CD8-positive, alpha-beta memory T cell (primary cell): ENCODE measurements at places on chromosomes 6 and 20. TPM values are rescaled to one million over a fixed set of nuclear protein-coding genes. Genes with fewer than 3 reads are reported as not detected.

GRCh38 chr6:107489636-107490565, at the start of gene SOBP:
Gene SOBP (plus strand): TSS chr6:107490117. CDS start chr6:107490617, 500 bp downstream.
- H3K36me3 ChIP-seq = no peaks in the 10 kb centered on the region
- H3K4me1 ChIP-seq = peaks cover 26% of the 10 kb centered on the region
- H3K27me3 ChIP-seq = peaks cover 56% of the 10 kb centered on the region
- H3K27ac ChIP-seq = no peak within 1 kb of the TSS

DNA sequence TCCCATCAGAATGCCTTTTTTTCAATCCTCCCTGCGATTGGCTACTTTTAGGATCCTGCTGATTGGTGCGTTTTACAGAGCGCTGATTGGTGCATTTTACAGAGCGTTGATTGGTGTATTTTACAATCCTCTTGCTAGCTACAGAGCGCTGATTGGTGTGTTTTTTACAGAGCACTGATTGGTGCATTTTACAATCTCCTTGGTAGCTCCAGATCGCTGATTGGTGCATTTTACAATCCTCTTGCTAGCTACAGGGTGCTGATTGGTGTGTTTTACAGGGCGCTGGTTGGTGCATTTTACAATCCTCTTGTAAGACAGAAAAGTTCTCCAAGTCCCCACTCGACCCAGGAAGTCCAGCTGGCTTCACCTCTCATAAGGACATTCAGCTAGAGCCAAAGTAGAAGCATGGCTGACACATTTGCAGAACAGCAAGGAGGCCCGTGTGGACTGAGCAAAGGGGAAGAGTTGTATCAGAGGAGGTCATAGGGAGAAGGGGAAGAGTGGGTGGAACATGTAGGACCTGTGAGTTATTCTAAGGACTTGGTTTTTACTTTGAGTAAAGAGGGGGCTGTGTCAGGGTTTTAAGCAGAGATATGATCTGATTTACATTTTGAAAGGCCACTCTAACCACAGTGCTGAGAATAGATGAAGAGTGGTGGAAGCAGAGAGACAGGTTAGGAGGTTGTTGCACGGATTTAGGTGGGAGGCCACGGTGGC, 2.6 kb downstream of the ALDH5A1 start:
- H3K4me1 ChIP-seq = peaks cover 19% of the 10 kb centered on the region
- H3K36me3 ChIP-seq = peaks cover 4% of the 10 kb centered on the region
- H3K27me3 ChIP-seq = no peaks in the 10 kb centered on the region
- peak; percentile 5 for DNase-seq
- H3K4me3 ChIP-seq = no peak overlapping the region

DNA sequence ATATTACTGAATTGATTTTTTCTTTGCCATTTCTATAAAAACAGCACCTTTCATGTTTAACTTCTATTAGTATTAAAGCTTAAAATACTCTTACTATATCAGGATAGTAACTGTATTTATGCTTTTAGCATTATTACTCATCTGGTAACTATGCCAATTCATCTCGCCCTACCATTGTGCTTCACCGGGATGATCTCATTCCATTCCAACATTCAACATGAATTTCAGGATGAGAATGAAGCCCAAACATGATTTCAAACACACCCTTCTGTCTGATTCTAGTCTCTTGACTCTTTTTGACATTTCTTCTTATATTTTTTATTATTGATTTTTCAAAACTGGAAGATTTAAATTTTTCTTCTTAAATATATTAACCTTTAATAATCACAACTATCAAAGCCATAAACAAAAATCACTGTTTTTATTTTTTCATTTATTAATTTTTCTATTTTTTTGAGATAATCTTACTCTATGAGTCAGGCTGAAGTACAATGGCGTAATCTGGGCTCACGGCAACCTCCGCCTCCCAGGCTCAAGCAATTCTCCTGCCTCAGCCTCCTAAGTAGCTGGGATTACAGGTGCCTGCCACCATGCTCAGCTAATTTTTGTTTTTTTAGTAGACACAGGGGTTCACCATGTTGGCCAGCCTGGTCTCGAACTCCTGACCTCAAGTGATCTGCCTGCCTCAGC, 46.7 kb downstream of the GJA1 start:
- DNase-seq = no peak
- no peaks in the 10 kb centered on the region for H3K4me1 ChIP-seq
- no peaks in the 10 kb centered on the region for H3K36me3 ChIP-seq
- H3K4me3 ChIP-seq = no peak overlapping the region
- H3K27me3 ChIP-seq = no peaks in the 10 kb centered on the region
- H3K27ac ChIP-seq = no peak overlapping the region

- H3K27ac ChIP-seq = no peak overlapping the region
- DNase-seq = no peak
- H3K4me1 ChIP-seq = no peaks in the 10 kb centered on the region
- no peak overlapping the region for H3K4me3 ChIP-seq
Observed at GRCh38 chr6:122657601-122658000, 47.4 kb downstream of the PKIB start.

Gene MYMX
- total RNA-seq = not detected

GRCh38 chr6:165889636-165890403, 226.8 kb upstream of the PDE10A start:
- no peak overlapping the region for H3K27ac ChIP-seq
- H3K27me3 ChIP-seq = no peaks in the 10 kb centered on the region
- H3K4me3 ChIP-seq = no peak overlapping the region

GRCh38 chr6:33744001-33744848, 2.5 kb downstream of the IP6K3 start:
- no peaks in the 10 kb centered on the region for H3K4me1 ChIP-seq
- no peaks in the 10 kb centered on the region for H3K36me3 ChIP-seq
- H3K4me3 ChIP-seq = no peak overlapping the region
- no peak overlapping the region for H3K27ac ChIP-seq

- H3K4me3 ChIP-seq = no peak overlapping the region
- H3K27ac ChIP-seq = no peak overlapping the region
Observed at GRCh38 chr6:41228616-41229015, 467 bp downstream of the TREML4 start.

GRCh38 chr6:121780325-121781321, 345.2 kb downstream of the GJA1 start:
- no peak overlapping the region for H3K4me3 ChIP-seq
- no peak overlapping the region for H3K27ac ChIP-seq
- DNase-seq = no peak
- no peaks in the 10 kb centered on the region for H3K27me3 ChIP-seq
- no peaks in the 10 kb centered on the region for H3K4me1 ChIP-seq

DNA sequence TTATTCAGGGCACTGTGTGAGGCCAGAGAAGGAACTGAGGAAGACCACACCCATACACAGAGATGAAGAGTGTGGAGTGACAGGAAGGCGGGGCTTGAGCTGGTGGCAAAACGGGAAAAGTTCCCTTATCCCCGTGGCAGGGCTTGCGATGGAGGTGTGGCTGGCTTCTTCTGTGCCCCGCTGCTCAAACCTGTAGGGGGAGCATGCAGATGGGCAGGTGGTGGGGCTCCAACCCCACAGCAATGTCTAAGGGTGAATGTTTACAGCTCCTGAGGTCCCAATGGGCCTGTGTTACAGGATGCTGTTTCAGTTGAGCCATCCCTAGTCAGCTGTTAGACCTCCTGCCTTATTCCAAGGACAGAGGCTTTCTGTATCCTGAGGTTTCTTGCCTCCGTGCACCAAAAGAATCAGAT, 105.9 kb downstream of the LY86 start:
- H3K27me3 ChIP-seq = no peaks in the 10 kb centered on the region
- H3K4me1 ChIP-seq = no peaks in the 10 kb centered on the region
- no peak overlapping the region for H3K27ac ChIP-seq
- H3K36me3 ChIP-seq = no peaks in the 10 kb centered on the region
- no peak overlapping the region for H3K4me3 ChIP-seq

Gene TCF15
- not detected for total RNA-seq

DNA sequence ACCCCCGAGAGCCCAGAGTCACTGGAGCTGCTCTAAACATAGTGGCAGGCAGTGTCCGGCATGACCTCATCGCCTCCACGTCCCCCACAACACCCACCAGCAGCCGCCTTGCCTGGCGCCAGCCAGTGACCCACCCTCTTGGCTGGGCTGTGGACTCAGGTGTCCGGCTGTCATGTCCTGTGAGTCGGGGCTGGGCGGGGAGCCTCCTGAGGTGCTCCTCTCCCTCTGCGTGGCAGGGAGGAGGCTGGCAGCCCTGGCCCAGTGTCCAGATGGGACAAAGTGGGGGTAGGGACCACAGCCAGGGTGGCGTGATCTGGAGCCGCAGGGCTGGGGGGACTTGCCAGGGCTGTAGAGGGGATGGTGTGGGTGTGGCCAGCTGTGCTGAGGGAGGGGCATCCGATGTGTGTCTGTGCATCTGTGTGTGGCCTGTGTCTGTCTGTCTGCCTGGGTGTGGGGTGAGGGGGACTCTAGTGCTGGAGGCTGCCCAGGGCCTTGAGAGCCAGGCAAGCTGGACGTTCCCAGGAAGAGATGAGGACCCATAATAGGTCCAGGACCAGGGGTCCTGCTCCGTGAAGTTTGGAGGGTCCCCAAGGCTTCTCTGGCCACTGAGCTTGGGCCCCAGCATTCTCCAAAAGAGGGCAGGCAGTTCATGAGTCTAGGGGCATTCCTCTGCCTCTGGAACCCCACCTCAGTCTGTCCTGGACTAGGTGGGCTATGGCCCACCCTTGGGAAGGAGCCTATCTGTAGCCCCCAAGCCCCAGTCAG, 2.3 kb upstream of the SOX18 start:
- peaks cover 6% of the 10 kb centered on the region for H3K4me1 ChIP-seq
- no peaks in the 10 kb centered on the region for H3K36me3 ChIP-seq
- DNase-seq = no peak
- H3K27ac ChIP-seq = no peak overlapping the region

DNA sequence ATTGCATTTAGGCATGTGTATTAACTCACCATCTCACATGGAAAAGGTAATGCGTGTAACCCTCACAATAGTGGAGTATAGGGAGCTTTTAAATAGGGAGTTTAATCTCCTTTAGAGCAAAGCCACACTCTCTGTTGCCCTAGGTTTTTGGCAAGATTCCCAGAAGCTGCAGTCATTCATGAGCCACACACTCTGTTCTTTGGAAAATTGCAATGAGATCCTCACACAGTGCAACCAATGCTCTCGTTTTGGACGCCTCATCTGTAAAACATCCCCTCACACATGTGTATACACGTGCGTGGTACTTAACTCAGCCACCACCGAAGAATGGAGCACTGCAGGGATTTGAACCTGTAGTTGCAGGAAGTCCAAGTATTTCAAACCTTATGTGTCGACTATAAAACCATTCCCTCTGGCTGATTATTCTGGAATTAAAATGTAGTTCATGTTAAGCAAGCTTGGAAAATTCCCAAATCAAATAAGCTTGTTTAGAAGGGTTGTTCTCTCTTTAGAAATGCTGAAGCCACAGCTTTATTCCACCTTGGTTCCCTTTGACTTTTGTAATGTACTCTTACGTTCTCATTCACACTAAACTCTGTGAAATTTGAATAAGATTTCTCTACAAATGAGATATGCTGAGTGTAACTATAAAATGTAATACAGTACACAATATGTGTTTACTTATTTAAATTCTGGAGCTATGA, 489.8 kb upstream of the MANEA start:
- H3K27me3 ChIP-seq = no peaks in the 10 kb centered on the region
- H3K4me3 ChIP-seq = no peak overlapping the region
- no peaks in the 10 kb centered on the region for H3K4me1 ChIP-seq
- H3K36me3 ChIP-seq = no peaks in the 10 kb centered on the region

Gene HEY2
- total RNA-seq = 0.09 TPM

DNA sequence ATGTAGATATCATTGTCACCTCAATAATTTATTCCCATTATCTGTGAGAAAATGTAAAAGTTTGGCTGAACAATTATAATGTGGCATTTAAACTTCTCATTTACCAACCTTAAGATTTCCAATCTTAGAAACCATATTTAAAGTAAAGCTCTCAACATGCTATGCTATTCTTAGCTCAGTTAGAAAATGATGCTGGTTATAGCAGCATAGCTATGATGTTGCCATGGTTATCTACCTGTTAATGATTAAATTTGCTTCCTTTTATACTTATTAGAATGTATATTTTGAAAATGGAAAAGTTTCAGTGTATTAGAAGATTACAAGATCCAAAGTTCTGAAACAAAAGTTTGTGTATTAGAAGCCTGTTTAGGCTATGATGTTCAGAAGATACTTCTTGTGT, 110.1 kb downstream of the GPR63 start:
- H3K27me3 ChIP-seq = no peaks in the 10 kb centered on the region
- no peaks in the 10 kb centered on the region for H3K4me1 ChIP-seq
- no peak overlapping the region for H3K27ac ChIP-seq
- no peak overlapping the region for H3K4me3 ChIP-seq

Gene CLIC5
- total RNA-seq = 7.2 TPM

Gene SIRPB2
- total RNA-seq = not detected

DNA sequence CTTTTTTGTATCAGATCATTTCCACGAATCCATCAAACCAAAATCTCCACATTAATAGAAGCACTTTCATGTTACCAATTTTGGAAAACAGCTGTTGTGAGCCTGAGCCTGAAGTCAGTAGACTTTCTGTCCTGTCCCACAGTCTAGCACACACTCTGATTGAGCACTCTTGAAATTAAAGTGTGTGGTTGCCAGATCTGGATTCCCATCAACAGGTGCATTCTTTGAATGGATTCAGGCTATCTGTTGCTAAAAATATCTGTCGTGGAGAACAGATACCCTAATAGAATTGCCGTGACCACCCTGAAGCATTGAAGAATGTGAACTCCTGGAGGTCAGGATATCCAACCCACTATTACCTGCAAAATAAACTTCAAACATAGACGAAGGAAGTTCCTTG, 73.3 kb downstream of the TFAP2A start:
- H3K27me3 ChIP-seq = no peaks in the 10 kb centered on the region
- H3K36me3 ChIP-seq = no peaks in the 10 kb centered on the region
- H3K4me1 ChIP-seq = no peaks in the 10 kb centered on the region
- no peak overlapping the region for H3K27ac ChIP-seq
- no peak overlapping the region for H3K4me3 ChIP-seq

DNA sequence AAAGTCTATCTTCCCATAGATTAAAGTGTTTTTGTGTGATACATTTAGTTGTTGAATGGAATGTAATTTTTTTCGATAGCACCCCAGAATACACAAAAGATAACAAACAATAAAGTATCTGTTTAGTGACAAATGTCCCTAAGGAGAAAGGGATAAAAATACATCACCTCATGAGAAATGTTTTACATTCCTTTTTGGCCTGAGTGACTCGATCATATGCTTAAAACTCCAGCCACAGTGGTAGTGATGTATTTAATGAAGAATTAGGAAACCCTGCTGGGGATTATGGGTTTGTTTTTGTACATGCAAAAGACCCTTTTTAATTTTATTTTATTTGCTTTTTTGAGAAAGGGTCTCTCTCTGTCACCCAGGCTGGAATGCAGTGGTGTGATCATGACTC, 4.3 kb upstream of the SGK1 start:
- H3K4me3 ChIP-seq = no peak overlapping the region
- peaks cover 2% of the 10 kb centered on the region for H3K4me1 ChIP-seq
- no peaks in the 10 kb centered on the region for H3K36me3 ChIP-seq
- H3K27ac ChIP-seq = no peak overlapping the region

DNA sequence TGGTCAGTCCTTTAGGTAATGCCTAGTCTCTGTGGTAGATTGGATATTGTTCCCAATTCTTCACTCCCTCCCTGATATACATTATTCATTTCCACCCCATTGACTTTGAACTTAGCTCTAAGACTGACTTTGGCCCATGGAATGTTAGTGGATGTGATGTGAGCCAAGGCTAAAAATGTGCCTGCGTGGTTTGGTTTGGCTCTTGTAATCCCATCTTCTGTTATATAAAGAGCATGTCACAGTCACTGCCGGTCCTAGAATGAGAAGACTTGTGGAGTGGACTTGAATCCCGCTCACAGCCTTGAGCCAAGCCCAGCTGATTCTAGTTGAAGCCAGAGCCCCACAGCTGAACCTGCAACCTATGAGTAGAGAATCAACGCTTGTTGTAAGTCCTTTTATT, 23.6 kb upstream of the DNAAF9 start:
- no peak overlapping the region for H3K4me3 ChIP-seq
- no peak for DNase-seq
- H3K27me3 ChIP-seq = no peaks in the 10 kb centered on the region

Gene PBOV1
- not detected for total RNA-seq

Gene ZSCAN31
- total RNA-seq = 2.6 TPM
